Suppressor macrophage treated with lipopolysaccharide for 4 hours (primary cell): ENCODE measurements at places on chromosomes 3 and 15.

- no peak for DNase-seq
Observed at GRCh38 chr15:61084944-61085367, 144.1 kb downstream of the RORA start.

GRCh38 chr3:186283651-186284348 is 78.2 kb downstream of the DGKG start:
- peak; percentile 53 for DNase-seq

GRCh38 chr15:93028111-93028631 is 60.8 kb downstream of the RGMA start:
- DNase-seq, result no peak

GRCh38 chr3:34319881-34320280 is 521.5 kb downstream of the PDCD6IP start:
- DNase-seq, result no peak

- DNase-seq, result no peak
Observed at GRCh38 chr15:82714016-82714415, 4.3 kb upstream of the AP3B2 start.

DNA sequence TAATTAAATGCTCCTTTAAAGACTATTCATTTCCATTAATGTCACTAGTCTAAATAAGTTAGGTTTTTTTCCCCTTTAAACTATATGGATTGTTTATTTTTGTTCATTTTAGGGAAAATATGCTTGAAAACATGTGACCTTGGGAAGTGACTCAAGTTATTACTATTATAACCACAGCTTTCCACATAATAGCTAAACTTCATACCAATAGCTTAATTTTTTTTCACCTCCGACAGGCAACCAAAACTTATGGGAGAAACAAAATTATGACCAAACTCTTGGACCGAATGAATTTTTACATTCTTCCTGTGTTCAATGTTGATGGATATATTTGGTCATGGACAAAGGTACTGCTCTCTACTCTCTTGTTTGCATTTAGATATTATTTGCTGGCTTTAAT is 16.2 kb downstream of the CPA3 start:
- DNase-seq, result no peak

DNA sequence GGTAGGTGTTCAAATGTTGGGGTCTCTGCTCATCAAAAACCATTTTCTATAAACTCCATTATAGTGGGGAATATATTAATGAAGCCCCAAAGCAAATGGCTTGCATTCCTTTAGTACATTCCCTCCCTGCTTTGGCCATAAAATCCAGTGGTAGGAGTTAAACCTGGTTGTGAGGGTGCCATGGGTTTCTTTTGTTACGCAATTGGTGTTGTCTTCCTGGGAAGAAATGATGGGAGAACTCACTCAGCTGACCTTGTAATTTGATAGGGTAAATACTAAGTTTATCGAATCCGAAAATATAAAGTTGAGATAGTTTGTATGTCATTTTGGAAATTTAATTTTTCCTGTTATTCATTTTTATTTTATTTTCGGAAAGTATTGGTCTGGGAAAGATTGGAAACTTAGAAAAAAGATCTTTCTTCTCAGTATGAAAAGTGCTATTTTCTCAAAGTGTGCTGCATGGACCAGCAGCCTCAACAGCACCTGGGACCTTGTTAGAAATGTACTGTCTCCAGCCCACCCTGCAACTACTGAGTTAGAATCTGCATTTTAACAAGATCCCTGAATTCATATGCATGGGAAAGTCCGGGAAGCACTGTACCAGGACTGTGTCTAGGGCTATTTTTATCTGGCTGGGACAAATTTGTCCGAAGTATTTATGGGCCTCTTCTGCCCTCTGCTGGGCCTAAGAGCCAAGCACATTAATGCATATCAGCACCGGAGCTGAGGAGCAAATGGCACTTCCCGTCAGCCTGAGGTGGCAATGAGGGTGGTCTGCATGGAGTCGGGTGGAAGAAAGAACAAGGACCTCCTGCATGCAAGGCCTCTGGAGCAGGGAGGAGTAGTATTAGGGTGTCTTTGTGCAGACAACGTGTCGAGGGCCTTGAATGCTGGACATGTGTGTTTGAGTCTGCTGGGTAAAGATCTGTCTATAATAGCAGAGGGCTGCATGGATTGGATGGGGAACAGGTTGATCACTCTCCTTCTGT is 54.7 kb downstream of the FAM81A start:
- DNase-seq, result peak; percentile 69

DNA sequence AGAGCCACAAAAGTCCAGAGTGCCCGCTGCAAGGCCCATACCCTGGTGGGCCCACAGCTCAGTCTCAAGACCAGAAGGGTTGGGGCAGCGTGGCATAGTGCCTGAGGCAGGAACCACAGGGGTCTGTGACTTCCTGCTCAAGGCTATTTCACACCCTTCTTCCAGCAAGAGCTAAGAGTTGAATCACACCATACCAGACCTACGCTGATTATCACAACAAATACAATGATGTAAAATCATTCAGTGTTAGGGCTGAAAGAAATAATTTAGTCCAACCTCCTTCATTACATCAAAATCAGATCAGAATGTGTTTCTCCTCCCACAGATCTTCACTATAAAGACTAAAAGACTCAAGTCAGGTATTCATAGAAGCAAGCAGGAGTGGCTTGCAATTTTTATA is 27.8 kb upstream of the ST8SIA2 start:
- no peak for DNase-seq

GRCh38 chr15:51751697-51752683 is 593 bp downstream of the TMOD2 start:
- no peak for DNase-seq

DNA sequence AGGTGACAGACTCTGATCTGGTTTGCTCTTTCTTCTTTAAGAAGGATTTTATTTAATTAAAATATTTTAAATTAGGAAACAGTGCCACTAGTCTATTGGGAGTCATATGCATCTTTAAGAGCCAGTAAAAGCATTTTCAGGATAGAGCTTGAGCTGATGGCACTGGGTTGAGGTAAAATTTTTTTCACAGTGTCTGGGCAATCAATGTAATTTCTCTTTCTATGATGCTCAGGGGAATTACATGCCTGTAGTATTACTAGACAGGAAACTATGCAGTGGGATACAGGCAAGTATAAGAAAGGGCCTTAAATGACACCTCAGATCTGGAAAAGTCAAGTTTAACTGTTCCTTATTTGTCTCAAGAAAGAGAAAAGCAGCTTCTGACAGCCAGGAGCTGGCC is 76.4 kb downstream of the GAP43 start:
- no peak for DNase-seq

GRCh38 chr3:128575777-128576176 is 74.8 kb downstream of the RPN1 start:
- DNase-seq, result no peak

DNA sequence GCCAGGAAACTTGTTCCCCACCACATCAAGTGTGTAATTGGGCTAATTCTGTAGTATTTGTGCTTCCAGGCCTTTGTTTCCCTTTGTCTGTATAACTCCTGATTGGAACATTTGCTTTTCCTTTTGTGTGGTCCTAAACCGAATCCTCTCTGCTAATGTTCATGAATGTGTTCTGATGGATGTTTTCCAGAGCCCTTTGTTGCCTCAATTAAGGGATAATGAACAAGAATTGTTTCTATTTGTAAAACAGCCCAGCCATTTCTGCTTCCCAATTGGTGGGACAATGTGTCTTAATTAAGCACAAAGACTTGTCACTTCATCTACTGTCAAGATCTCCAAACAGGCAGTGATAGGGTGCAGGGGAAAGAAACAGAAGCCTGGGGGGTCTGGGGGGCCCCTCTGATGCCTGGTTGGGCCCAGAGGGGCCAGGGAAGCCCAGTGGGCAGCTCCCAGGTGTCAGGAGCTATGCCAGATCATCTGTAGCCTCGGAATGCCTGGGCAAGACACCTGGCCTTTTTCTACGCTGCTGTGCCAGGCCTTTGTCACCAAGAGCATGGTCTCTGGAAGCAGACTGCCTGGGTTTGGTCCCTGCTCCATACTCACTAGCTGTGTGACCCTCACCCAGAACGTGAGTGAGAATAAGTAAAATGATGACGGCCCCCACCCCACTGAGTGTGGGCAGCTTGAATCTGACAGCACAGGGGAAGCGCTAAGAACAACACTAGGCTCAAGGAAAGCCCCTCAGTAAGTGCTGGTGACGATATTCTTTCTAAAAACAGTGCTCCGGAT is 116.6 kb upstream of the PRR20G start:
- no peak for DNase-seq

GRCh38 chr15:41881550-41881919 is 12.3 kb downstream of the SPTBN5 start:
- DNase-seq, result no peak

DNA sequence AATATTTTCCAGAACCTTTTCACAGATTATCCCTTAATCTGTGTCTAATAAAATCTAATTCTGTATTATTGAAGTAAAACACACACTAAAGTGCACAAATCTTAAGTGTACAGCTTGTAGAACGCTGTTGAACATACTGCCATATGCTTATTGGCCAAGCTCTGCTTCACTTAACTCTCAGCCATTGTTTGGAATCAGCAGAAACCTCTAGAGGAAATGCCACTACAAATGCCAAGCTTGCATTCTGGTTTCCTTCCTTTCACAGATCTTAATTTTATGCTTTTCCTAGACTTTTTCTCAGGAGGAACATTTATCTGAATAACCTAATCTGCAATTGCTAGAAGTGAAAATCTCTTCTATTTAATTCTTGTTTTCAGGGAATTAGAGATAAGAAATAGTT is 10.1 kb downstream of the MNS1 start:
- no peak for DNase-seq

DNA sequence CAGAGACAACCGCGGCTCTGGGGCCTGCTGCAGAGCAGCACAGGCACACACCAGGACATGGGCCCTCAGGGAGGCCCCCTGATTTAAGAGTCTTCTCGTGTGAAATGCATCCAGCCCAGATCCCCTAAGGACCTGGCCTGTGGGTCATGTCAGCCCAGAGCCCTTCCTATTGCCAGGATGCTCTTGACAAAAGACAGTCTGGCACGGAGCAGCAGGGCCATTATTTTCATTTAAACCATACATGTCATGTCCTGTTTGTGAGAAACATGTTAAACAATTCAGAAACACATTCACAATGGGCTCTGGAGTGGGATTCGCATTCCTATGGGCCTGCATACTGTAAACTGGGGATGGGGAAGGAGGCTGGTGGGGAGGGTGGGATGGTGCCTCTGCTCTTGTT is 367.4 kb upstream of the WNT5A start:
- no peak for DNase-seq

DNA sequence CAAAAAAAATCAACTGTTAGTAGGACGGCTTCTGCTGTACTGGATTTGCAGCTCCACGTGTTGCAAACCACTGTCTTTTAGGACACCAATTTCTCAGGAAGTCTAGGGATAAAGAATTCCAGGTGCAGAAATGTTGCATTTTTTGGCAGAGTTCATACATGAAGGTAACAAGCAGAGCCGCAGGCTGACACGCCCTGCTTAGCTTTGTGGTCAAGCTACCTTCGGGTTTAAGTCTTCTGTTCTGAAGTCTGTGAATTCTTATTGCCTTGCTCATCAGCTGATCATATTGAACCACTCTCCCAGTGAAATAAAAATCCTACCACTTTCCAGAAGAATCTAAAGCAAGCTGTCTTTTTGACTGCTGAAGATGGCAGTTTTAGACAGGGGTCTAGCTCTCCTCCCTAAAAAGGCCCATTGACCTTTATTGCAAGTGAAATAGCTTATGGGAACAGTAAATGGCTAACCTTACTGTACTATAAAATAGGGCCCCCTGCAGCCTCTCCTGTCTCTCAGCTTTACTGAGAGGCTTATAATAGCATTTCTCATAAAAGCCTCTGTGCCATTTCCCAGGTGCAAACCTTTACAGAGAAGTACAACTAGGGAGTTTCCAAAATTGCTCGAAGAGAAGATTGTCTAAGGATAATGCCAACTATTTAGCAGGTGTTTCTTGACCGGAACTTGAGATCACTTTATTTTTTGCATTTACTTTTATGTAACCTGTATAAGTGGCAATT is 262.2 kb upstream of the IL12A start:
- DNase-seq, result no peak

GRCh38 chr3:51958603-51959521 is 3.7 kb downstream of the GPR62 start:
- no peak for DNase-seq

DNA sequence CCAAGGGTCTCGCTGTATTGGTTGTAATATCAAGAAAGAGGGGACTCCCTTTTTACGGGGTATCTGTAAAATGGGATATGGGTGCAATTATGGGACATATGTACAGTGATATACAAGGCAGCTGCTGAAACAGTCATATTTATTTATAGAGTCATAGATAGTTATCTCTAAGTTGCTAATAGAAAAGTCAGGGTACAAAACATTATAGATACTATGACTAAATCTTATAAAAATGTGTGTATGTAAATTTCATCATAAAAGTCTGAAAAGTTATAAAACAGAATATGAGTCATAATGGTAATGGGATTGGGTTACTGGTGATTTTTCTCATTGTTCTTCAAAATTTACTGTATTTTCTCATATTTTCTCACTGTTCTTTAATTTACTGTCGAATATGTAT is 344.9 kb upstream of the SLCO3A1 start:
- no peak for DNase-seq

DNA sequence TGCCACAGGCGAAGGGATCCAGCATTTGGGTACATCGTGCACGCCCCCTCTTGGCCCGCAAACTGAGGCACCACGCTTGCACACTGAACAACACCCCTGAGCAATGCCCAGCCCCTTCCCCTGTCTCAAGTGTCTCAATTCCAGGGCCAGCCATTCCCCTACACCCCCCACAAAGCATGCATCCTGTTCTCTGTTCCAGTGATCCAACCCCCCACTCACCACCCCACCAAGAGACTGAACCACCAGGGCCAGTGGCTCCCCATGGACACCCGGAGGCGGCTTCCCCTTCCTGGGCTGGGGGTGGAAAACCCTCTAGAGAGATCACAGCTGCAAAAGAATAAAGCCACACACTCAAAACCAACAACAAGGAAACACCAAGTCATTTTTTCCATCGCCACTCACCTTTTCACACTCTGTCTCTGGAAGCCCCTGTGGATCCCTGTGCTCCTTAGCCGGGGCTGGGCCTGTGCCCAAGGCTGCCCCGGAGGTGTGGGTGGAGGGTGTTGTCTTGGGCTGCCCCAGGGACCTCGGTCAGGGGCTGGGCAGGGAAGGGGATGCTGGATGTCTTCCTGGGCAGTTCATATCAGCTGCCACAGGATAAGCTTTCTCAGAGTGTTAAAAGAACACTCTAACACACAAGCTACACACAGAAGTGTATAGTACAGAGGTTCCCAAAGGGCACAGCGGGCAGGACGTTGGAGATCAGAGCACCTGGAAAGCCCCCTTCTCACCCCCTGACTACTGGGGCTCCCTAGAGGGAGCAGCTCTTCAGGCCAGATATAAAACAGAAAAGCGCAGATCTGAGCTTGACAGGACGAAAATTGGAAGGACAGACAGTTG is 92.5 kb downstream of the CHSY1 start:
- no peak for DNase-seq
